ENCODE measurements at places on chromosomes 16 and 17.
A peak's percentile ranks its signal among the peaks of the same experiment; 100 is the strongest.

DNA sequence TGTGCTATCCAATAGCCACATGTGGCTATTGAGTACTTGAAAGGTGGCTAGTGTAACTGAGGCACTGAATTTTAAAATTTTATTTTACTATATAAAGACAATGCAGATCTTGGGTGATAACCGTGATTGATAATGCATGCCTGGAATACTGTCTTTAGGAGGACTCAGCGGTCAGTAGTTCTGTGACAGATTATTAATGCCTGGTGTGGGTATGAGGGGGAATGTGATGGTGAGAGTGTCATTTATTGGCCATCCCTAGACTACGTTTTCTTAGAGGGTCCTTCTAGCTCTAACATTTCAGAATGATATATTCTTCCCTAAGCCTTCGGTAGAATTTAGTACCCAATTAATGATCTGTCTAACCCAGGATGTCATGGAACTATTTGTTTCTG lies 157.6 kb downstream of the CPPED1 start:
- no peak for DNase-seq

DNA sequence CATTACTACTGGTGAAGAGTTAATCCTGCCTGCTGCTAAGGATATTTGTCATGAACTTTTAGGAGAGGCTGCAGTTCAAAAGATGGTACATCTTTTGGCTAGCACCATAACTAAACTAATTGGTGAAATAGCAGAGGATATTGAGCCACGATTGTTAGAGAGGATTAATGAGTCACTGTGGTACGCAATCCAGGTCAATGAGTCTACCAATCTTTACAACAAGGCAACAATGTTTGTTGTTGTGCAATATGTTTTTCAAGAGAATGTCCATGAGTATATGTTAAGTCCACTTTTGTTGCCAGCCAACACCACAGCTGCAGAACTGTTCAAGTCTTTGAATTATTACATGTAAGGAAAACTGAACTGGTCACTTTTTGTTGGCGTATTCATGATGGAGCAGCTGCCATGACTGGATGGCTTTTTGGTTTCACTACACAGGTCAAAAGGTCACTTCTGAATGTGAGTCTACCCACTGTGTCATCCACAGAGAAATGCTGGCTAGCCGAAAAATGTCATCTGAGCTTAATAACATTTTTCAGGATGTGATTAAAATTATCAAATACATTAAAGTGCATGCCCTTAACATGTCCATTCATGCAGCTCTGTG lies 402.6 kb upstream of the KIF2B start:
- no peak for DNase-seq

DNA sequence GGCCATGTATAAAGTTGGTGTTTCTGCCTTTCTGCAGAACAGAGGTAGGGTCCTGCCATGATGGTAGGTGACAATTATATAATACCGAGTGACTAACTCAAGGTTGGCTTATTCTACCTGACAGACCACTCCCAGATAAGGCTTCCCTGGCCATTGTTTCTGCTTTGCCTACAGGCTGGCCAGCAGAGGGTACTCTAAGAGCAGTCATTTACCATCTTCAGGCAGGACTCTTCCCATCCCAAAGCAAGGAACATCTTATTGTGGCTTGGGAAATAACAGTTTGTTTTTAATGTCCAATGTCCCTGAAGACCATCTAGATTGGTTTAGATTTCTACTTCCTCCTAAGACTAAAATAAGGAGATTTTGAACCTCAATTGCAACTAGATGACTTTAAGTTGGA lies 74.1 kb downstream of the SNX11 start:
- no peak for DNase-seq

DNA sequence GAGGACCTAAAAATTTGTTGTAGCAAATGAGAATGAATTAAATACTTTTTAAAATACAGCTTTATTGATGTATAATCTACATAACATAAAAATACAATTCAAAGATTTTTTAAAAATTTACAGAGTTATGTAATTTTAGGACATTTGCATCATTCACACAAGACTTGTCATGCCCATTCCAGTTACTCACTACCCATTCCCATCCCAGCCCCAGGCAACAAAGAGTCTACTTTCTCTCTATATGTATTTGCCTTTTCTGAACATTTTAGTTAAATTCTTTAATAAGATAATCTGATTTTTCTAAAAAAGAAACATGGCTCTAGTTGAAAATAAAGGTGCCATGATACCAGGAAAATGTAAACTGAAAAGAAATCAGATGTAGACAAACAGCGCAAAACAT lies 354.2 kb downstream of the PMP22 start:
- no peak for DNase-seq

GRCh38 chr17:61627658-61628057 lies 36.6 kb upstream of the NACA2 start:
- DNase-seq = no peak

- DNase-seq = no peak
These were observed 125.3 kb downstream of the FTO start for GRCh38 chr16:53829186-53829747.

- no peak for DNase-seq
These were observed 40.8 kb downstream of the RNF157 start for GRCh38 chr17:76199469-76199868.

DNA sequence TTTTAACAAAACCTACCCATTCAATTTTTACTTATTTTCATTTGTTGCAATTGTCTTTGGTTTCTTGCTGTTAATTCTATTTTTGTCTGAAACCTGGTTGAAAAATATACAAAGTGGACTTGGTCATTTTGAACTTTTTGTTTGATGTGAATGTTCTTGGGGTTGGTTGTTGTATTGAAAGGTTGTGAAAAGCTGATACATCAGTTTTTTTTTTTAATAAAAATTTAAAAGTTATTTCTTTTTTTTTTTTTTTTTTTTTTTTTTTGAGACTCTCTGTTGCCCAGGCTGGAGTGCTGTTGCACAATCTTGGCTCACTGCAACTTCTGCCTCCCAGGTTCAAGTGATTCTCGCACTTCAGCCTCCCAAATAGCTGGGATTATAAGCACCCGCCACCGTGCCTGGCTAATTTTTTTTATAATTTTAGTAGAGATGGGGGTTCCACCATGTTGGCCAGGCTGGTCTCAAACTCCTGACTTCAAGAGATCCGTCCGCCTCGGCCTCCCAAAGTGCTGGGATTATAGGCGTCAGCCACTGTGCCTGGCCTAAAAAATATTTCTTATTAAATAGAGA lies 28.9 kb downstream of the WIPF2 start:
- DNase-seq = no peak

- no peak for DNase-seq
These were observed 5.0 kb downstream of the MLLT6 start for GRCh38 chr17:38709864-38710603.

- DNase-seq = no peak
These were observed 133.1 kb downstream of the SDK2 start for GRCh38 chr17:73510981-73511718.

GRCh38 chr17:1197379-1197778 lies 17.6 kb upstream of the ABR start:
- no peak for DNase-seq

DNA sequence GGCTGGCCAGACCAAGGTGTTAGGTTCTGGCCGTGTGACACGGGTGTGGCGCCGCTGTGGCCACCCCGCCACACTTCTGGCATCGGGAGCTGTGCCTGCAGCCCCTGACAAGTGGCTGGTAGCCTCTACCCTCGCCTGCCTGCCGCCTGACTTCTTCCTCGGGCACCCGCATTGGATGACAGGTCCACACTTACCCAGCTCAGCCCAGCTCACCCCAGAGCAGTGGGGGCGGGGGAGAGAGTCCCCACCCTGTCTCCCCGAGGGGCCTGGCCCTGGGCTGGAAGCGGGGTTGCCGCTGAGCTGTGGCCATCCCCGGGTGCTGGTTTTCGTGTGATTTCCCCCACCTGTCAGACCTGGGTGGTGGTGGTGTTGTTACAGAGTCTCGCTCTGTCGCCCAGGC lies 53.9 kb upstream of the ACSF3 start:
- no peak for DNase-seq

GRCh38 chr17:40632216-40632615 lies 15.4 kb downstream of the SMARCE1 start:
- DNase-seq = no peak

- peak; percentile 16 for DNase-seq
These were observed 9.1 kb downstream of the CEP20 start for GRCh38 chr16:15879255-15879811.

GRCh38 chr17:58047376-58048150 lies 35.7 kb upstream of the DYNLL2 start:
- no peak for DNase-seq

- DNase-seq = no peak
These were observed 92.7 kb downstream of the WSCD1 start for GRCh38 chr17:6162892-6163291.

- DNase-seq = no peak
These were observed 46.7 kb downstream of the HAPSTR1 start for GRCh38 chr16:9138021-9138680.

- DNase-seq = no peak
These were observed 3.1 kb downstream of the TLCD2 start for GRCh38 chr17:1707107-1707506.

DNA sequence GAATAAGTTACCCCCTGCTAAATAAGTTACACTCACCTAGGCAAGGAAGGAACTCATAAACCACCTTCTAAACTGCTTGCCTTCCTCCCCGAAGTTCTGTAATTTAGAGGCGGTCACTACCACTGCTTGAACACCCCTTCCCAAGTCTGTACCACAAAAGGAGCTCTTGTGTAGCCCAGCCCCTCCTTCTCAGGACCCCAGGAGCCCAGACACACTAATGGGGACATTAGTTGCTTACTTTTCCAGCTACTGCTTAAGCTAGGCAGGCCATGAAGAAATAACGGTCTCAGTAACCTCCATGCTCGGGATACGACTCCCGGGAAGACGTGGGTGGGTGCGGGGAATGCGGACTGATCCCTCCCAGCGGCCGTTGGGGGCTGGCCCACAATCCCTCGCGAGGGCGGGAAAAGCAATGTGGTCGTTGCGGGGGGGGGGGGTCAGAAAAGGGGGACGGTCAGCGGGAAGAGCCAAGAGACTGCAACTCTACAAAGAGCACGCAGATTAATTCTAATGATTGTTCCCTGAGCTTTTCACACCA lies at the start of gene TEX14:
TEX14 (minus strand) TSS at position 345 of the 538 bp plus-strand sequence. CDS start 40,044 bp downstream, outside the sequence.
- DNase-seq = peak; percentile 58

- DNase-seq = no peak
These were observed 210.7 kb downstream of the WWOX start for GRCh38 chr16:78310196-78310595.

DNA sequence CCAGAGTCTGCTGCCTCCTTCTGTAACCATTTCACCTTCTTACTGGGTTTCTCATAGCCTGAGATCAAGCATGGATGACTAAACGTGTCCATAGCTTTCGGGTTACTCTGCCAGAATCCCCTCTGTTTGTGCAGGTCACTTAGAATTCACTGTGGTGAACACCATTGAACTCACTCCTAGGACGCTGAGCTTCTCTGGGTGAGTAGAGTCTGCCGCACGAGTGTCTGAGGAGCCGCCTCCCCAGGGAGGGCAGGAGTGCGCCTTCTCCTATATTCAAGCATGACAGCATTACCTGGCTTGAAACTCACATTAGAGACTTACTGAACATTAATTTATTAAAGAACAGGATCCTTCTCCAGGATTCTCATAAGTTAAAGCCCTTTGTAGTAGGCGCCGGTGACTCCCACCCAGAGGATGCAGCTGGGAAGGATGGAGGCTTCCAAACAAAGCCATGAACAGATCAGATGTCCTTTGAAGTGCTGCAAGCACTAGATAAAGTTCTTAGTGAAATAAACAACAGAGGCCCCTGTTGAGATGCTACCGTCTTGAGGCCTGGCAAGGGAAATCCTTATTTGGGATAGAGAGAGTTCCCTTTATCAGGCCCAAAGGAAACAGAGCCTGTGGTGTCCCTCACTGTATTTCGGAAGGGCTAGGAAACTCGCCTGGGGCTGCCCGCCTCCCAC lies 144.6 kb upstream of the PLCG2 start:
- DNase-seq = no peak

GRCh38 chr16:51039638-51040331 lies 111.3 kb downstream of the SALL1 start:
- DNase-seq = no peak

DNA sequence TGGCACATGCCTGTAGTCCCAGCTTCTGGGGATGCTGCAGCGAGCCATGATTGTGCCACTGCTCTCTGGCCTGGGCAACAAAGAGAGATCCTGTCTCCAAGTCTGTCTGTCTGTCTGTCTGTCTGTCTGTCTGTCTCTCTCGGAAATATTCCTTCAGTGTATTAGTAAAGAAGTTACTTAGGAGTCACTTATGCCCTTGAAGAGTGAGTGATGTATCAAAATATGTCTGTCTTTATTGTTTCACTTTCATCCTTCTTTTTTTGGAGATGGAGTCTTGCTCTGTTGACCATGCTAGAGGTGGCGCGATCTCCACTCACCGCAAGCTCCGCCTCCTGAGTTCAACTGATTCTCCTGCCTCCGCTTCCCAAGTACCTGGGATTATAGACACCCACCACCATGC lies 410.5 kb downstream of the WWOX start:
- no peak for DNase-seq

GRCh38 chr17:28665994-28666393 lies 4.0 kb downstream of the SUPT6H start:
- DNase-seq = no peak

DNA sequence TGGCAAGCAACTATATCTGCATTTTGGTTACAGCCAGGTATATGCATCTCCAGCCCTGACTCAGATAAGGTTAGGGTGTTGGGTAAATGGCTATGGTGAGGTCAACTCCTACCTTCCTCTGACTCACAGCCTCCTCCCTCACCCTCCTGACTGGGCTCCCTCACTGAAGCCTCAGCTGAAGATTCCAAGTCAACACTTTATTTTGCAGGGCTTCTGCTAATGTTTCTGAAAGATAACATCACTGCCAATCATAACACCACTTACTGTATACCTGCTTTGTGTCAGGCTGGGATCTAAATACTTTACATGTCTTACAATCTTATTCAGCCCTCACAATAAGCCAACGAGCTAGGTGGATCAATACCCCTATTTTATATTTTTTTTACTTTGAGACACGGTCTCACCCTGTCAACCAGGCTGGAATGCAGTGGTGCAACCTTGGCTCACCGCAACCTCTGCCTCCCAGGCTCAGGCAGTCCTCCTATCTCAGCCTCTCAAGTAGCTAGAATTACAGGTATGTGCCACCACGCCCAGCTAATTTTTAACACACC lies 47.8 kb upstream of the GCSH start:
- no peak for DNase-seq

- DNase-seq = no peak
These were observed 18.9 kb downstream of the KPNA2 start for GRCh38 chr17:68054296-68054900.

DNA sequence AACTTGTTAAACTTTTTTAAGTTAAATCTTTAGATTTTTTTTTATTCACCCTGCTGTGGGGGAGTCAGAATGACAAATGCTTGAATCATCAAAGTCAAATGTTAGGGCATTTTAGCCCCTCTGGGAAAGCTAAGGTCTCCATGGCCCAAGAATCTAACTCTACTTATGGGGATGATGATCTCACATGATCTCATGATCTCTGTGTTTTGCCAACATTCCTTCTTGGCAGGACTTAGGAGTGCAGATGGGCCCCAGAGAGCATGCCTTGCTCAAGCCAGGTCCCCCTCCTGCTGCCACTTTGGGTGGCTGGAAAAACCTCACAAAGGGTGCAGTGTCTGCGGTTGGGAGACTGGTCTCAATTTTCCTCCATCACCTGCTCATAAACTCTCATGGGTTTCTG lies 108.6 kb downstream of the PRKCB start:
- no peak for DNase-seq
